ENCODE measurements at places on chromosomes 16 and 17.

- DNase-seq, result no peak
Measured at GRCh38 chr16:69084289-69084688, 21.2 kb upstream of the HAS3 start.

- DNase-seq, result no peak
Measured at GRCh38 chr17:14302431-14303099, 1.7 kb downstream of the HS3ST3B1 start.

- DNase-seq, result no peak
Measured at GRCh38 chr16:1030473-1030901, 42.1 kb upstream of the SSTR5 start.

DNA sequence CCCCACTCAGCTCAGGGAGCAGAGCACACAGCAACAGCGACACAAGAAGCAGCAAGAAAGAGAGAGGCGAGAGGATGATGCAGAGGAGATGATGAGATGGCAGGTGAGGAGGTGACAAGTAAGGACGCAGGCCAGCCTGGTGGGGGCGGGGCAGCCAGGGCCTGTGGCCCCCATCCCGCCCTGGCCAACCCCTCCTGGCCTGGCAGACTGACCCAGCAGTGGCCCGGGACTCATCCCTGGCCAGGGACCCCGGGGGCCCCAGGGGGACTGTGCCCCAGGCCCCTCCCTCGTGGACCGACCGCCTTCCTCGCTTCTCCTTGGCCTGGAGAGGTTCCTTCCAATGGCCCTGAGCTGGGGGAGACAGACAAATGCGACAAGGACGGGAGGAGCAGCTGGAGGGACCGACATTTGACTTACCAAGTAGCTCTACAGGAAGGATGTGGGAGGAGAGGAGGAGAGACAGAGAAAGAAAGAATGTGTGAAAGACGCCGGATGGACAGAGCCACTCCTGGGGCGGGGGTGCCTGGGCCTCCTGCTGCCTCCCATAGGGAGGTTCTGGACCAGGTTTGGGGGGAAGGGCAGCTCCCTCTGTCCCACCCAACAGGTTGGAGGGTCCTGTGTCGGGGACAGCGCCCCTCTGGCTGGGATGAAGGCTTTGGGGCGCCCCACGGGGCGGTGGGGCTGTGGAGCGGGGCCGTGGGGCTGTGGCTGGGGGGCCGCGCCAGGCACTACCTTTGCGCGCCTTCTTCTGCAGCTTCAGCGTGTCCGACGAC, 6.8 kb downstream of the MTSS2 start:
- no peak for DNase-seq

DNA sequence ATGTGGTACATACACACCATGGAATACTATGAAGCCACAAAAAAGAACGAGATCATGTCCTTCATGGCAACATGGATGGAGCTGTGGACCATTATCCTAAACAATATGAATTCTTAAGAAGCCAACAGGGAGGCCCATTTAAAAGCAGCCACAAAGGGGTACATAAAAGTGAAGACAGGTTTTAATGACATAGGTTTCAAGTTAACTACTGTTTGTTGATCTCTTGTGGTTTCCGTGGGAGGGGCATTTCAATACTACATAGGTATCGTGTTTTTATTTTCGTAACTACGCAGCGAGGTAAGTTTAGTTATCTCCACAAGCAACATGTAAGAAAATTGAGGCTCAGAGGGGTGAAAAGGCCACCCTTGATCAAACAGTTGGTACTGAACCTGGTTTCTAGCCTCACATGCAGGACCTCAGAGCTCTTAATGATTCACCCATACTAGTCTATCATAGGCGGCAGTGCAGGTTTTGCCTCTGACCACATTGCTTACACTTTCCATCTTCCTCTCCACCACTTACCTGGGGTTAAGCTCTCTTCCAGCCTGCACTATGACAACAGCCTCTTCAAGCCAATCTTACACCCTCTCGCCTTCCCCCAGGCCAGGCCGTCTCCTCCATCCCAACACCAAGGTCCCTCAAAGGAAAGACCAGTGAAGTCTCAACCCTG, 534.1 kb upstream of the HSBP1 start:
- DNase-seq, result no peak

- no peak for DNase-seq
Measured at GRCh38 chr17:4476511-4477070, 22.1 kb upstream of the SPNS2 start.

DNA sequence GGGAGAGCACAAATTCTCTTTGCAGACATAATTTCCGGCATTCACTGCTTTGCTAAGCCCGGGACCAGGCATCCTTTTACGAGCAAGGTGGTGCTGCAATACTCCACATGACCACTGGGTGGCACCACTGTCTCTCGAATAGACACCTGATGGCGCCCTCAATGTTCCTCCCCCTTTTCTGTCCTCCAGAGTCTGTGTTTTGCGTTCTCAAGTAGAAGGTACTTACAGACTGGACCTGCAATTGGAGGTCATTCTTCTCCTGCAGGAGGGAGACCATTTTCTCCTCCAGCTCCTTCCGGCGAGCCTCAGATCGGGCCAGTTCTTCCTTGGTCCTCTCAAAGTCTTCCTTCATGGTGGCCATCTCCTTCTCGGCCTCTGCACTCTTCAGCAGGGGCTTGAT, 45.2 kb downstream of the MYH13 start:
- no peak for DNase-seq

DNA sequence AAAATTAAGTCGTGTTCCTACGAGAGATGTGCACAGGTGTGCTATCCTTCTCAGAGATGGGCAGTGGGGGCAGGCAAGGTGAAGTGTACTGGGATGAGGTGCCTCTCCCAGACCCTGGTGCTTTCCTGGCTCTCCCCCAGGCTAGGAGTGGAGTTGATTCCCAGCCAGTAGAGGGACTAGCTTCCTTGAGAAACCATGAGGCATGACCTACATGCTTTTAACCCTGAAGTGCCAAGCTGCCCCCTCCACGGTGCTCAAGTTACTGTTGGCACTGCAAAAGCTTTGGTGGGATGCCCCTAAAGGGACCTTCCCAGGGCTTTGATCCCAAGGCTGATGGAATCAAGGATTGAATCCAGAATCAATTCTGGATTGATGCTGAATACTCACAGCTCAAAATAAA, 47.0 kb upstream of the SREBF1 start:
- no peak for DNase-seq

- DNase-seq, result no peak
Measured at GRCh38 chr16:78462288-78463208, 363.1 kb downstream of the WWOX start.

DNA sequence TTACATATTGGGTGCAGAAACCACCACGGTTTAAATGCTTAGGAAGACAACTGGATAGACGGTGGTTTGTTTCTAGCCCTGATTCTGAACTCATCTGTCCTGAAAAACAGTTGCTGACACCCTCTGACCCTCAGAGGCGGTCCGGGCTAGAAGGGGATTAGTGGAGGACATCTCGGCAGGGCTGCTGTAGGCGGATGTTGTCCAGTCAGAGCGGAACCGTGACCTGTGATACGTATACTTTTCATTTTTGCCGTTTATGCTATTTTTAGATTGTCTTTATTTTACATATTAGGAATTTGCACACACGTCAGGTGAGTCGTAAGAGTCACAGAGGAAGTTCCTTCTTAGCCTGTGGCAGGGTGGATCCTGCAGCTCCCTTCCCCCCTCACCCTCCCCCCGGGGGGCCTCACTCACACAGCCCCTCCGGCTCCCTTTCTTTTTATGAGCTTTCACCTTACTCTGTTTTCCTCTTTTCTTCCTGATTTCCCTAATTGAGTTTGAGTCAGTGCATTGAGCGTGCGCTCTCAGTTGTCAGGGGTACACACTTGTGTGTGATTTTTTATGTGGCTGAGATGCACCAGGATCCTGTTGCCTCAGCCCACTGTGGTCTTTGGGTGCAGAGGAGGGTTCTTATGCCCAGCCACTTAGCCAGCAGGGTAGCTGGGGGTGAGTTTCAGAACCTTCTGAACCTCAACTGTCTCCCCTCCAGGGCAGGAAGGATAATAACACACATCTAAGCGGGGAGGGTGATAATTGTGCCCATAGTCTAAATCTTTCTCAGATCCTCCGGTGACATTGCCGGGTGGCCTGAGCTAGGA, 211.1 kb upstream of the CHMP6 start:
- no peak for DNase-seq

DNA sequence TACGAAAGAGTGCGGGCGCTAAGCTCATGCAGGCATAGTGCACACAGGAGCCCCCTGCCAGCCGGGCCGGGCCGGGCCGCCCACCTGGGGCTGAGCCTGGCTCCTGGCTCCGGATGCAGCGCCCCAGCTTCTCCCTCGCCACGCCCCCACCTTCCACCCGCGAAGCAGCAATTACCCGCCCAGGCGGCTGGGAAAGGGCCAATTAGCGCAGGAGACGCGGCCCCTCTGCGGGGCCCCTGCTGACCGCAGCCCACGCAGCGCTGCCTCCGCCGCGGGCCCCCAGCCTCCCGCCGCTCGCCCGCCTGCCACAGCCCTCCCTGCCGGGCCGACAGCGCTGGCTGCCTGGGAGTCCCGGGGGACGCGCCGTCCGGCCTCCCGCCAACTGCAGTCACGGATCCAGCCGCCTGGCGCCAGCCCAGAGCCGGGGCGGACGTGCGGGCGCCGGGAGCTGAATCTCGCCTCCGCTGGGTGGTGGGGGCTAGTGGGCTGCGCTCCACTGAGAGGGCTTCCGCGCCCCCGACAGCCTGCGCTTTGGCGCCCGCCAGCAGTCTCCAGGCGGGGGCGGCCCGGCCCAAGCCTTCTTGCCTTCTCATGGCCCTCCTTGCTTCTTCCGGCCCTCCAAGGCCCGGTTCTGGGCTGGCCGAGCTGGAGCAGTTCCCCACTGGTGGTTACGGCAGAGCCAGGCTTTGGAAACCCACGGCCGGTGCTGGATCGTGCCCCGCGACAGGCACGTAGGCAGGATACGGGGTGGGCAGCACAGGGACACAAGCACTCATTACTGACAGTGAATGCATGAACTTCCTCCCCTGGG, 14.9 kb upstream of the CBFB start:
- no peak for DNase-seq

- DNase-seq, result no peak
Measured at GRCh38 chr17:5864741-5865657, 205.2 kb upstream of the WSCD1 start.

GRCh38 chr17:18059283-18059682, 20.1 kb downstream of the GID4 start:
- no peak for DNase-seq

GRCh38 chr17:70882504-70882903, 713.2 kb downstream of the KCNJ2 start:
- DNase-seq, result no peak

- no peak for DNase-seq
Measured at GRCh38 chr17:46730026-46730425, 88.5 kb downstream of the WNT3 start.

DNA sequence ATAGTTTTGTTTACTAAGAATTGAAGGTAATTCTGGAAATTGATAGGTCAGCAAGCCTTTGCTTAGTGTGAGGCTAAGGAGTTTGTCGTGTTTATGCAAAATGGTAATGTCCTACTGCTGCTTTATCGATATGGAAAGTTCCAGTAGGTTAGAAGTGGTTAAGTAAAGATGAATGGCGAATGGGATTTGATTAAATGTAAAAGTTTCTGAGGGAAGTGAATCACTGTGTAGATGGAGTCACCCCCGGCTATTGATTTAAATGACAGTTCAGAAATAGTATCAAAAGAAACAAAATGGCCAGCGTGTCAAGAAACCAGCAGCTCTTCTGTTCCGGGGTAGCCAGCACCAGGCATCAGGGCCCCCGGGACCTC, 131.4 kb downstream of the RPTOR start:
- DNase-seq, result no peak

Data from cerebellar nuclear complex (tissue), 1 donor.